ENCODE measurements at places on chromosomes 7 and 10.

DNA sequence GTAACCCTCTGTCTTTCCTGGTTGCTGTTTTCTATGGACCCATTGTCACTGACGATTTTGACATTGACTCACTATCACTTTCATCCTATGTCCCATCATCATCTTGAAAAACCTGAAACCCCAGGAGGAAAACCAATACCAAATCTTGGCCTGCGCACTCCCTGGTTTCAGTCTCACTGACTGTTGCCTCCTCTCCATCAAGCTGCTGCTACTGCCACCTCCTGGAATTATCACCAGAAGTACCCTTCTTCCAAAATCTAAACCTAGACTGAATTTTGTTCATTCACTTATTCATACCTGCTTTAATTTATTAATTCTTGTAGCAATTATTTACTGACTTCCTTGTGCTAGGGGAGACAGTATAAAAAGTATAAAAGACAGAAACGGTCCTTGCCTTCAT, 44.5 kb upstream of the ACBD5 start:
- no peak for DNase-seq

GRCh38 chr10:121183236-121183635, 332.1 kb downstream of the WDR11 start:
- no peak for DNase-seq

- no peak for DNase-seq
These were observed 51.8 kb downstream of the TCF7L2 start for GRCh38 chr10:113001599-113002448.

GRCh38 chr10:81219758-81220157, 655.2 kb upstream of the NRG3 start:
- no peak for DNase-seq

DNA sequence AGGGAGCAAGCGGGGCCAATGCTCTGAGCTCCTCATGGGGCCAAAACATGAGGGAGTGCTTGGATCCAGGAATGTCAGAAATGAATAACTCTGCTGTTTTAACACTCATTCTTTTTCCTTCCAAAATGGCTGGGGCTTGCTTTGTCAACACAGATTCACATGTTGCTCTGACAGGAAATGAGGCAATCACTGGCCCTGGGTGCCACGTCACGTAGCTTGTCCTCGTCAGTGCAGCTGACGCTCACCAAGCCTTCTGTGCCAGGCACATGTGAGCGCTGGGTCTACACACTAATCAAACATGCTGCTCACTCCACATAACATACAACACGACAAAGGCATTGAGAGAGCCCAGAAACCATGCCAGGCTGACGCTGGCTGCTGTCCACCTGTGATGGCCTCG, 198.9 kb downstream of the WDR37 start:
- DNase-seq, result no peak

DNA sequence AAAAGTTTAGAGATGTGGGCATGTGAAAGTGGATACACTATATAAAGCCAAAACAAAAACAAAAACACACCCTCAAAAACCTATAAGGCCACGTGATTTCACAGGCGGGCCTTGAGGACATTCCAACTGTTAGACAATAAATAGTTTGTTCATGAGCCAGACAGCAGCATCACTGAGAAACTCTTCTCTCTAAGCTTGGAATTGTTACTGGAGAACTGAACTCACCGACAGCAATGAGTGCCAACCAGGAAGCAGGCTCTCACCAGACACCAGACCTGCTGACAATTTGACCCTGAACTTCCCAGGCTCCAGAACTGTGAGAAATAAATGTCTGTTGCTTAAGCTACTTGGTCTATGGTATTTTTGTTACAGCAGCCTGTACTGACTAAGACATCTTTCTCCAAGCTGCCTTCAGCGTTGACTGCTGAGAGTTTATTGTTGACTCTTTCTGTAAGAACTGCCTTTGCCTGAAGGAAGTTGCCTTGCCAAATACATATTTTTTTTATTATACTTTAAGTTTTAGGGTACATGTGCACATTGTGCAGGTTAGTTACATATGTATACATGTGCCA, 107.5 kb downstream of the EPDR1 start:
- DNase-seq, result no peak

DNA sequence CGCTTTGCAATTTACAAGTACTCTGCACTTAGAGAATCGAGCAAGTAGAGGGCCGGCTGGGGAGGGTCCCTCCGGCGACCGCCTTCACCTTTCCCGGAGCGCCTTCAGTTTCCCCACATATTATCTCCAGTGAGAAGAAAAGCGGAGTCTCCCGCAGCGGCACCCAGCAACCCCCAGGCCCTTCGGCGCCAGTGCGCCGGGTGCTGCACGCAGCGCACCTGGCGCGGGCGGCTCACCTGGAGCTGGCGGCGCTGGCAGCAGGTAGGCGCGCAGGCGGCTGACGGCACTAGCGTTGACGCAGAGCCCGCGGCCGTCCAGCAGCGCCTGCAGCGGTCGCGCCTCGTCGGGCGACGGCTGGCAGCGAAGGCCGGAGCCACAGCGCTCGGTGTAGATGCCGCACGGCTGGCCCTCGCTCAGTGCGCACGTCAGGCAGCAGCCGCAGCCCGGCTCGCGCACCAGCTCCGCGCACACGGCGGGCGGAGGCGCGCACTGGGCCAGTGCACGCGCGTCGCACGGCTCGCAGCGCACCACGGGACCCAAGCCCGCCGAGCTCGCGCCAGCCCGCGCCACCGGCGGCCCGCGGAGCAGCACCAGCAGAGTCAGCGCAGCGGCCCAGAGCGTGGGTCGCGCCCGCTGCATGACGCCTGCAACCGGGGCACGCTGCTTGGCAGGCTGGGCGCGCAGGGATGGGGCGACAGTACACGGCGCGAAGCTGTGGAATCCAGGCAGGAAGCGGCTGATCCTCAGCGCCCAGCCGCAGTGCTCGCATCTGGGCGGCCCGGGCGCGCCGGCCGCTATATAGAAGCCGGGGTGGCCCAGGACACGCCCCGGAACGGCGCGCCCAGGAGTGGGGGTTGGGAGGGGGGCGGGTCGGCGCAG, at the start of gene IGFBP3:
Gene IGFBP3 (minus strand): TSS at position 771 of the 879 bp plus-strand sequence. CDS start 132 bp downstream, at position 639.
- DNase-seq, result no peak

GRCh38 chr10:32889631-32890212, 68.3 kb downstream of the ITGB1 start:
- no peak for DNase-seq

DNA sequence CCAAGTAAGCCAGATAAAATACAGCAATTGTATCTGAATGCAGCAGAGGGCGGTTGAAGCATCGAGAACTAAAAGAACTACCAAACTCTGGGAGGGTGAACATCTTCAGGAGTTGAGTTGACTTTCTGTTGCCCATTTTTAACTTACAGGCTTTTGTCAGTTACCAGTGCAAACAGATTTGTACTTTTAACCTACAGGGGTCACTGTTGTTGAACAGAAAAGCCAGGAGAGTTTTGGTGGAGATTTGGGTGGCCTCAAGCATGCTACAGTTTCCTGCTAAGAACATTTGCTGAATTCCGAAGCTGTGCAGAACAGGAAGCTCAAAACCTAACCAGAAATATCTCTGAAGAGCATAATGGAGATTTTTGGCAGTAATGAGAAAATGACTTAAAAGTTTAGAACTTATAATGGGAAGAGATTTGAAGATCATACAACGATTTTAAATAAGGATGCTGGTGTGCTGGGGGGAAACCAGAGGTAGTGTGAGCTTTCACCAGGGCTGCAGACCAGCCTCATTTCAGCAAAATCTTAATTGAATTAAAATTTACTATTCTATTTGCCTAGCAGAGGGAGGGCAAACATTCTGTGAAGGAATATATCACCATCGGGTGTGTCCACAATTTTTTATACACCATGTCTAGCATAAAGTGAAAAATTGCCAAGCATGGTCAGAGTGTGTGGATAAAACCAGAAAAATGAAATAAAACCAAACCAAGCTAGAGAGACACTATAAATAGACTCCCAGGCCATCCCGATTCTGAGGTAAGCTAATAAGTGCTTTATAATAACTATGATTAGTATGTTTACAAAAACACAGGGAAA, 208.6 kb upstream of the CCDC6 start:
- no peak for DNase-seq

- no peak for DNase-seq
These were observed 1012.5 kb downstream of the NRG3 start for GRCh38 chr10:82887488-82887887.

- DNase-seq, result no peak
These were observed 29.6 kb upstream of the AKR1C2 start for GRCh38 chr10:5033061-5033778.

DNA sequence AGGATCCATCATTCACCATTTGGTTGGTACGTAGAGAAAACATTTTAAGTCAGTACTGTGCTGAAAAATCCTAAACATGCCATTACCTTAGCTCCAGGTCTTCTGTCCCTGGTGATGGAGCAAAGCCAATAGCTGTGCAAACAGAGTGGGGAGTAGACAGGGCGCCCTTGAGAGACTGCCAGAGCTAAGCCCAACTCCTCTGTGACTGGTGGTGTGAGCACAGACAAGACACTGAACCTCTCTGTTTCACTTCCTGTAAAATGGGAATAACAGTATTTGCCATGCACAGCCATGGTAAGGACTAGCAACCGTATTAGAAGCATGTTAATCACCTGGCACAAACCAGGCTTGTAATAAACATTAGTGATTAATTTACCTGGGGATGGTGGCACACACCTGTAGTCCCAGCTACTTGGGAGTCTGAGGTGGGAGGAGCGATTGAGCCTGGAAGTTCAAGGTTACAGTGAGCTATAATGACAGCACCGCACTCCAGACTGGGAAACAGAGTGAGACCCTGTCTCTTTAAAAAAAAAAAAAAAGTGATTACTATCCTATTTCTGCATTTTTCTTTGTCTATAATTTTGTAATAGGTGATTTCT, 28.7 kb downstream of the LYZL1 start:
- DNase-seq, result no peak

GRCh38 chr7:131898418-131898817, 342.0 kb upstream of the PODXL start:
- no peak for DNase-seq
